Stimulated activated CD4-positive, alpha-beta T cell treated with anti-CD3 and anti-CD28 coated beads, TNF-alpha, amount 100 ng/mL, for 4 hours (primary cell): ENCODE measurements at places on chromosomes 5 and 9.

DNA sequence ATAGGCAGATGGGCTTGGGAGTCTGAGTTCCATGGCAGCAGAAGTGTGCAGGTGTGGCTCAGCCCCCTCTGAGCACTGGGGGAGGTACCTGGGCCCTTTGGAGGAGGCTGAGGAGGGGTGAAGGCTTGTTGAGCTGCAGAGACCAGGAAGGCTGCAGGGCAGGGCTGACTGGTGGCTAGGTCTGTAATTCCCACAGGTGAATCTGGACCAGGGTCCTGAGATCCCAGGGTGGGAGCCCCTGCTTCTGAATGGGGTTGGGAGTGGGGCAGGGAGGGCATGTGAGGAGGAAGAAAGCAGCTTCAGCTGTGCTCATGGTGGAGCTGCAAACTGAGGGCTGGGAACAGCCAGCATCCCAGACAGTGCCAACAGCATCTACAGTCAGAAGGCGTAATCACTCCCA is 111.1 kb downstream of the CACNA1B start:
- no peak for DNase-seq

DNA sequence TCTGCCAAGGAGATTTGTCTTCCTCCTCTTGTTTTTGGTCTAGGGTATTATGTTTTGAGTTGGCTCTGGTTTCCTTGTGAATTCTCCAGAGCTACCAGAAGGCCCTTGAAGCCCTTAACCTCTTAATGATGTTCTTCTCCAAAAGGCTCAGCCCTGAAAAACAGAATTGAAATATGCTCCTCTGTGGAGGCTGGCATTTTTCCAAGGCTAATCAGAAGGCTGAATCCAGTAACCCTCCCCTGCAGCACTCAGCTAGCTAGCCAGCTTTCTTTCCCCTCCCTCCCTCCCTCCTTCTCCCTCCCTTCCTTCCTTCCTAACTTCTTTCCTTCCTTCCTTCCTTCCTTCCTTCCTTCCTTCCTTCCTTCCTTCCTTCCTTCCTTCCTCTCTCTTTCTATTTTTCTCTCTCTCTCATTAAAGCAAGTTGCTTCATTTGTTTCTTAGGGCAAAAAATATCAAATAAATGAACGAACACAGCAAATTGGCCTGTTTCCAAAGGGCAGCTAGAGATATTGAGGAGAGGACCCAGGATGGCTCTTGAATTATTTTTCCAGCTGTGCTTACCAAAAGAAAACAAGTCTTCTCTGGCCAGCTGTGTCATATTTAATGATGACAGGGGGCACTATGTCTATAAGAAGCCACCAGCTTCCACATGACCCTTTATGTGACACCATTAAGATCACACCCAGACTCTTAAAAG is 38.7 kb downstream of the JAKMIP2 start:
- DNase-seq = no peak

- no peak for DNase-seq
Observed at GRCh38 chr5:111129938-111130337, 37.8 kb downstream of the WDR36 start.

DNA sequence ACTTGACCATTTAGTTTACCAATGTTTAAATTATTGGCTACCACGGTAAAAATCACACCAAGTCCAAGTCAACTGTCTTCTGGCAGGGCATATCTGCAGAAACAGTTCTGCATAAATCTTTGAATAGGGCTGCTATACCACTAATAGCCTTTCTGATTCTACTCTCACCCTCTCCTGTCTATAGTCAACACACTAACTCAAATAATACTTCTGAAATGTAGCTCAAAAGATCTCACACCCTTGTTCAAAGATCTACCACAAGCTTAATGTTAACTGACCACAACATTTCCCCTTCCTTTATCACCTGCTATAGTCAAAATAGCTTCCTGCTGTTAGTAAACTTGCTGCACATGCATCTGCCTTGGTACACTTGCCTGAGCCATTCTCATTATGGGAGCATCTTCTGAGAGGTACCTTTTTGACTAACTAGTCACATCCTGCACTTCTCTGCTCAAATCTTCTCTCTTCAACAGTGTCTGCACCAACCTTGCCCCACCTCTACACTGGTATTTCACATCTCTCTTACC is 319.4 kb downstream of the CDH10 start:
- no peak for DNase-seq

- DNase-seq = peak; percentile 23
Observed at GRCh38 chr5:96885518-96886338, 9.4 kb downstream of the ERAP2 start.

DNA sequence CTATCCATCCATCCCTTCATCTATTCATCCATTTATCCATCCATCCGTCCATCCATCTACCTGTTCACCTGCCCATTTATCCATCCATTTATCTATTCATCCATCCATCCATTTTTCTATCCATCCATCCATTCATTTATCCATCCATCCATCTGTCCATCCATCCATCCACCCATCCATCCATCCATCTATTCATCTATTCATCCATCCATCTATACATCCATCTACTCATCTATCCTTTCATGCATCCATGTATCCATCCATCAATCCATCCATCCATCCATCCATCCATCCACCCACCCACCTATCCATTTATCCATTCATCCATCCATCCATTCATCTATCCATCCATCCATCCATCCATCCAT is 10.8 kb downstream of the COL27A1 start:
- DNase-seq = no peak

DNA sequence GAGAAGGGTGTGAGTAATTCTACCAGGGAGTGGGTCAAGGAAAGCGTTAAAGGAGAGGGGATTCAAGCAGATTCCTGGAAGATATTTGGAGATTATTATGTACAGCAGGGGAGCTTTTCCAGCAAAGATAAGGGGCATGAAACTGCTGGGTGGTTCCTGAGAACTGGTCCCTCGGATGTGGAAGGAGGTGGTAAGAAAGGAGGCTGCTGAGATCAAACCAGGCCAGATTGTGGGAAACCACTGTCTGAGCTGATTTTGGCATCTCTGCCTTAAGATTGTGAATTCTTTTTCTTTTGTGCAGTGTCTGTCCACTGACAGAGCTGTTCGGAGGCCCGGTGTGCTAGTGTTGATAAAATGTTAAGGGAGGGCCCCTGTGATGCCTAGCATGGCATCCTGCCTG is 45.4 kb downstream of the SNX30 start:
- DNase-seq = no peak
